CD4-positive, alpha-beta T cell treated with Interleukin-10 for 1 hour (primary cell): ENCODE measurements at places on chromosomes 11 and 22.

- no peak for DNase-seq
Observed at GRCh38 chr11:92972248-92972647, 2.8 kb downstream of the MTNR1B start.

- DNase-seq: no peak
Observed at GRCh38 chr11:57330029-57330428, 5.3 kb upstream of the TNKS1BP1 start.

DNA sequence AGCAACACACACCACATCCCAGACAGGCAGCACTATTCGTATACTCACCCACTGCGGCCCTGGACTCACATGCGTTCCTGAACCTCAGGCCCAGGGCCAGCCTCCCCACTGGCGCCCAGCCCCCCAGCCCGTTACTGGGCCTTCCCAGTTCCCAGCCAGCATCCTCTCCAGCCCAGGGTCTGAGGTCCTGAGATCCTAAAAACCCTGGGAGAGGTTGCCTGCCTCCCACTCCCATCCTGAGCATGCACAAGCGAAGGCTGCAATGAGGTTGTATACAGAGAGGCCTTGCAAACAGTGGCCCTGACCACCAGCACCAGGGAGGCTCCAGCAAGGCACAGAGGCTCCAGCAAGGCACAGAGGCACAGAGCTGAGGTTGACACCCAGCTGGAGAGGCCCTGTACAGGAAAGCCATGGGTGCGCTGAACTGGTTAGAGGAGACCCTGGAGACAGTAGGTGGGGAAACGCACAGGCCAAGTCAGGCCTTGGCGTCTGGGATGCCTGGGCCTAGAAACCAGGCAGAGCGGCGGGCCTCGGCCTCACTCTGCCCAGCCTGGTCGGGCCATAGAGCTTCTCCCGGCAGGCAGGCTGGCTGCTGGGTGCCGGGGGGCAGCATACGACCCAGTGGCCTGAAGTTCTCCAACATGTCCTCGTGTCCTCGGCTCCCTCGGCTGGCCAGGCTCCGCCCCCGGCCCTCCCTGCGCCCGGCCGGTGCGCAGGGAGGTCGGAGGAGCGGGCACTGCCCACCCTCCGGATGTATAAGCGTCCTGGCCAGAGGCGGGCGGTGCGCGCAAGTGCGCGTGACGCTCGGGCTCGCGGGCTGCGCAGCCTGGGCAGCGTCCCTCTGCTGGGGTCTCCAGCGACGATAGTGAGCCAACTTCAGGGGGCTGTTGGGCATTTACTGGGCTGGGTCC lies 2.3 kb upstream of the TBX1 start:
- DNase-seq: no peak

- no peak for DNase-seq
Observed at GRCh38 chr11:134380785-134381184, 31.3 kb downstream of the B3GAT1 start.

DNA sequence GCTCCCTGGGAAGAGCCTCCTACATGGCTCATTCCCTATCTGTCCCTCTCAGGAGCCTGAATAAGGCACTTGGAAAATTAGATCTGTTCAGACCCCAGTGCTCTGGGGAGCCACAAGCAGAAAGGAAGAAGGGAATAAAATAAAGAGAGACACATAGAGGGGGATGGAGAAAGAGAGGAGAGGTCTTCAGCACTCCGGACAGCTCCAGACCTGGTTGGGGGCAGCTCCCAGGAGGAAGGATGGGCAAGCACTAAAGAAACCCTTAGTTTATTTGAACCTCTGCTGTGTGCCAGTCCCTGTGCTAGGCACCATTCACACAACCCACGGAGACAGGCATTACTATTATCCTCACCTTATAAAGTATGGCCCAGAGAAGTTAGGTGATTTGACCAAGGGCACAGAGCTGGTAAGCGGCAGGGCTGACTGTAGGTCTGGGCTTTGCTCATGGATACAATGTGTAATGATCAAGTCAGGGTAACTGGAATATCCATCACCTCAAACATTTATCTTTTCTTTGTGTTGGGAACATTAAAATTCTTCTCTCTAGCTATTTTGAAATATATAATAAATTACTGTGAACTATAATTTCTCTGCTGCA lies 53.7 kb upstream of the LRRC32 start:
- no peak for DNase-seq

GRCh38 chr22:29727131-29727523 lies 7.3 kb downstream of the CABP7 start:
- DNase-seq: no peak

GRCh38 chr11:122271137-122271536 lies 155.1 kb upstream of the BLID start:
- DNase-seq: no peak

GRCh38 chr11:117219001-117219400 lies 12.9 kb downstream of the PCSK7 start:
- no peak for DNase-seq

GRCh38 chr11:59224351-59224928 lies 11.7 kb upstream of the MPEG1 start:
- no peak for DNase-seq

GRCh38 chr11:123601136-123601535 lies 53.3 kb downstream of the SCN3B start:
- no peak for DNase-seq

DNA sequence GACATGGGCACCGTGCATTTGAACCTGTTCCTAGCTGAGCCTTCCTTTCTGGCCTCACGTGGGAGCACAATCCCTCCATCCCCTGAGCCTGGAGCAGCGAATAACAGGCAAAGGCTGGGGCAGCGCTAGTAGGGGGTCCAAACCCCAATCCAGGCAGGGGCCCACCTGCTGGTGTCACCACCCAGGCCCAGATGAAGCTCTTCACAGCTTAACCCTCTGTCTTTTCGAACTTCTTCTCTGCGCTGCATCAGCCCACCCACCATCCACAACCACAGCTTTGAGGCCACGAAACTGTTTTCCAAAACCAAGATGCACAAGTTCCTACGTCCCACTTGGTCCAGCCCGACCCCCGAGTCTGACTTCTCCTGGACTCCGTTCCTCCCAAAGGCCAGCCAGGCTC lies 11.5 kb downstream of the KCNC1 start:
- DNase-seq: no peak

DNA sequence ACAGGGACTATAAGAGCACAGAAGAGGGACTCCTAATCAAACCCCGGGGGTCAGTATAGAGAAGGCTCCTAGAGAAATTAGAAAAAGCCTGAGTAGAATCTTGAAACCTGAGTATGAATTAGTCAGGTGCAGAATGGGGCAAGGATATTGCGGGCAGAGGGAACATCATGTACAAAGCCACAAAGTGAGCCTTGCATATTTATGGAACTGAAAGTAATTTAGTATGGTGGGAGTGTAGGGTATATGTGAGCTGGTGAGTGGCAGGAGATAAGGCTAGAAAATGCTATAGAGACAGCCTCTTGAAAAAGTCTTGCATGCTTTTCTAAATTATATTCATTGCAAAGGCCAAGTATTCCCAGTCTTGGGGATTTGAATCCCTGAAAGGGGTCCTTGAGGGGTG lies 93.7 kb downstream of the STIM1 start:
- peak; percentile 47 for DNase-seq

GRCh38 chr11:16809886-16810668 lies 71.6 kb downstream of the C11orf58 start:
- no peak for DNase-seq

- DNase-seq: no peak
Observed at GRCh38 chr22:39176143-39176713, 23.7 kb upstream of the CBX7 start.

DNA sequence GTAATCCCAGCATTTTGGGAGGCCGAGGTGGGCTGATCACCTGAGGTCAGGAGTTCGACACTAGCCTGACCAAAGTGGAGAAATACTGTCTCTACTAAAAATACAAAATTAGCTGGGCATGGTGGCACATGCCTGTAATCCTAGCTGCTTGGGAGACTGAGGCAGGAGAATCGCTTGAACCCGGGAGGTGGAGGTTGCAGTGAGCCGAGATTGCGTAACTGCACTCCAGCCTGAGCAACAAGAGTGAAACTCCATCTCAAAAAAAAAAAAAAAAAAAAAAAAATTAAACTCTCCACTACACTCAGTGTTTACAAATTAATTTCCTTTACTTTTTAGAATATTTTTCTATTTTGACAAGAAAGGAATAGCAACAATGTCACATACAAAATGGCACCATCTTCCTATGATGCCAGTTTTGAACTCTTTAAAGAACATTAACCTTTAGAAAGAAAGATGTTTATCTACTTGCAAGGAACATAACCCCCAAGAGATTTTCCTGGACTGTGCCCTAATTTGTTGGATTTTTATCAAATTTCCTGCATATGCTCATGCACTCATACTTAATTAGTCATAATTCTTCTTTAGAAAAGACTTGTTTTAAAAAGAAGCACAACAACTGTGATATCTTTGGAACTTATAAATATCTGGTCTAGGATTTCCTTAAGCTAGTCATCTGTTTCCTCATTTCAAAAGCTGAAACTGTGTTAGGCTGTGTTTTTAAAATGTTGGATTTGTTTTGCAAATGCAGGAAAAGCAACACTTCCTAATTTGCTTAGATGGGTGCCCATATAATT lies 22.6 kb upstream of the HIPK3 start:
- DNase-seq: no peak

GRCh38 chr22:35328472-35328885 lies 28.8 kb downstream of the TOM1 start:
- DNase-seq: no peak

- DNase-seq: no peak
Observed at GRCh38 chr11:35168671-35169070, 29.7 kb downstream of the CD44 start.
